ENCODE measurements at places on chromosomes 6 and 20. TPM values are rescaled to one million over a fixed set of nuclear protein-coding genes. Genes with fewer than 3 reads are reported as not detected.
A peak's percentile ranks its signal among the peaks of the same experiment; 100 is the strongest.

DNA sequence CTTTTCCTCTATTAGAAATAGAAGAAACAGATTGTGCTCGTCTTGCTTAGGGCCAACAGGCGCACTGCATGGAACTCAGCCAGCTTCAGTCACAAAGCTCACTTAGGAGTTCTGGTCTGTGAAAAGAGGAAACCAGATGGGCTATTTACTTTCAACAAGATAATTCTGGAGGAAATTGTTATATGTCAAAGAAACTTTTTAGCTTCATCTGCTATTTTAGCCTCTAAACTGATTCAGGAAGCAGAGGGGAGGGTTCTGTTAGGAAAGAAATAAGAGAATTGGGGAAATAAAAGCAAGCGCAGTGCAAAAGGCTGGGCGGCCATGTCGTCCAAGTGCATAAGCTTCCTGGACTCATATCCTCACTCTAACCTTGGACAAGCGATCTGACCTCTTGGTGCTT, 21.3 kb downstream of the PRKN start:
- DNase-seq: no peak
- H3K4me1 ChIP-seq: no peaks in the 10 kb centered on the region
- no peaks in the 10 kb centered on the region for H3K36me3 ChIP-seq
- H3K27me3 ChIP-seq: no peaks in the 10 kb centered on the region

- H3K27ac ChIP-seq: no peak overlapping the region
- no peak for DNase-seq
- H3K27me3 ChIP-seq: no peaks in the 10 kb centered on the region
- peaks cover 33% of the 10 kb centered on the region for H3K4me1 ChIP-seq
- no peak overlapping the region for H3K4me3 ChIP-seq
- H3K36me3 ChIP-seq: peaks cover 52% of the 10 kb centered on the region
Observed at GRCh38 chr6:158069800-158070195, 88.1 kb downstream of the SYNJ2 start.

- no peaks in the 10 kb centered on the region for H3K36me3 ChIP-seq
- no peaks in the 10 kb centered on the region for H3K4me1 ChIP-seq
- H3K27me3 ChIP-seq: peaks cover 2% of the 10 kb centered on the region
- no peak overlapping the region for H3K4me3 ChIP-seq
Observed at GRCh38 chr20:21262812-21263211, 40.3 kb upstream of the XRN2 start.

DNA sequence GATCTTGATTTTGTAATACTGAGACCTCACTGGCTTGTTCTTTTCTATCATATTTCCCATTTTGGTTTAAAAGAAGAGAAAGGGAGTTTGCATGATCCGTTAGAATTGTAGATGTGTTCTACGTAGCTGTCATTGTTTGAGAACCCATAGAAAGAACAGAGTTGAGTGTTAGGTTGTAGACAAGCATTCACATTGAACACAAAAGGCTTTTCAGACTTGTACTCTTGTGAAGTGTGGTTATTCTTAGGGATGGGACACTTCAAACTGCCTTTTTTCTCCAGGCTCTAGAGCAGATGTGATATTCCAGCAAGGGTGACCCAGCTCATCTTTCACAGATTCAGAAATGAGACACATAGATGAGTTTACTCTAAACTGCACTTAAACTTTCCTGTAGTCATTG, 19.9 kb downstream of the FOXO3 start:
- no peak overlapping the region for H3K27ac ChIP-seq
- peaks cover 3% of the 10 kb centered on the region for H3K27me3 ChIP-seq
- H3K36me3 ChIP-seq: no peaks in the 10 kb centered on the region
- H3K4me3 ChIP-seq: no peak overlapping the region
- peaks cover 14% of the 10 kb centered on the region for H3K4me1 ChIP-seq
- DNase-seq: no peak

DNA sequence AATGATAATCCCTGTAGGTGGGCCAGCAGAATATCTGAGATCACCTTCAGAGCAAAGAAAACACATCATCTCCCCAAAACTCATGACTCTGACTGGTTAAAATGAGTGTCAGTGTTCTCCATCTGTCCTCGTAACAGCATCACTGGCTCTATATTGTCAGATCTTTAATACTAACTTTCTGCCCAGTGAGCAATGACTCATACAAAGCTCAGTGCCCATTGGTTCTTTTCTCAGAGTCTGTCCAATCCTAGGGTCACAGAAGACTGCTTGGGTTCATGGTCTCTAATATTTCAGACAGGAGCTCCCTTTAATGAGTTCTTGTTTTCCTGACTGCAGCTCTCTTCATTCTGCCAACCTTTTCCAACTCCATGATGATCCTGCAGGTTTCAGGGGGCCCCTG, 36.4 kb downstream of the HLA-DPB1 start:
- H3K4me1 ChIP-seq: peaks cover 6% of the 10 kb centered on the region
- H3K4me3 ChIP-seq: no peak overlapping the region
- H3K27me3 ChIP-seq: peaks cover 82% of the 10 kb centered on the region
- no peaks in the 10 kb centered on the region for H3K36me3 ChIP-seq

DNA sequence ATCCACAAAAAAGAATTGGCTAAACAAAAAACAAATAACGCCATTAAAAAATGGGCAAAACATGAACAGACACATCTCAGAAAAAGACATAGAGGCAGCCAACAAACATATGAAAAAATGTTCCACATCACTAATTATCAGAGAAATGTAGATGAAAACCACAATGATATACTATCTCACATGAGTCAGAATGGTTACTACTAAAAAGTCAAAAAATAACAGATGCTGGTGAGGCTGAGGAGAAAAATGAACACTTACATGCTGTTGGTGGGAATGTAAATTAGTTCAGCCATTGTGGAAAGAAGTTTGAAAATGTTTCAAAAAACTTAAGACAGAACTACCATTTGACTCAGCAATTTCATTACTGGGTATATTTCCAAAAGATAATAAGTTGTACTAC, 430.1 kb upstream of the JAG1 start:
- no peak overlapping the region for H3K27ac ChIP-seq
- H3K4me1 ChIP-seq: no peaks in the 10 kb centered on the region
- no peak overlapping the region for H3K4me3 ChIP-seq
- DNase-seq: no peak
- no peaks in the 10 kb centered on the region for H3K27me3 ChIP-seq

DNA sequence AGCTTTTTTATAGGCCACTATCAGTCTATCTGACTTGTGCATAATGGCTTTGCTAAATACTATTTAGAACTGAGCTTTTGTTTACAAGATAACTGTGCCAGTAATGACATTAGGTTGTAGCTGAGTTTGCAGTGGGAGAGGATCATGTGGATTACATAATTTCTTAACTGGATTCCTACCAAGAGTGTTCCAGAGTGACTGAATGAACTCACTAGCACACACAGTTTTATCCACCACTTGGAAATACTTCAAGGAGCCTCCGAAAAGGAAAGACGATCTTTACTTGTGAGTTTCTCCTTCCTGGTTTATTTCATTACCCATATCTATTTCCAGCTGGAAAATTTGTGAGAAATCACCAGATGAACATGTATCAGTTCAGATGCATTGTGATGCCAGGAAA, 10.9 kb upstream of the SYNE1 start:
- no peaks in the 10 kb centered on the region for H3K4me1 ChIP-seq
- no peak overlapping the region for H3K27ac ChIP-seq
- H3K4me3 ChIP-seq: no peak overlapping the region
- no peaks in the 10 kb centered on the region for H3K36me3 ChIP-seq
- H3K27me3 ChIP-seq: peaks cover 8% of the 10 kb centered on the region

GRCh38 chr6:56176741-56177140, 70.6 kb downstream of the COL21A1 start:
- no peak overlapping the region for H3K4me3 ChIP-seq
- no peak for DNase-seq
- no peak overlapping the region for H3K27ac ChIP-seq
- H3K36me3 ChIP-seq: no peaks in the 10 kb centered on the region
- no peaks in the 10 kb centered on the region for H3K4me1 ChIP-seq

GRCh38 chr20:1394686-1395085, 1.8 kb upstream of the FKBP1A start:
- no peak overlapping the region for H3K4me3 ChIP-seq
- peaks cover 15% of the 10 kb centered on the region for H3K36me3 ChIP-seq
- H3K27me3 ChIP-seq: peaks cover 3% of the 10 kb centered on the region
- peaks cover 36% of the 10 kb centered on the region for H3K4me1 ChIP-seq
- DNase-seq: no peak
- no peak overlapping the region for H3K27ac ChIP-seq

DNA sequence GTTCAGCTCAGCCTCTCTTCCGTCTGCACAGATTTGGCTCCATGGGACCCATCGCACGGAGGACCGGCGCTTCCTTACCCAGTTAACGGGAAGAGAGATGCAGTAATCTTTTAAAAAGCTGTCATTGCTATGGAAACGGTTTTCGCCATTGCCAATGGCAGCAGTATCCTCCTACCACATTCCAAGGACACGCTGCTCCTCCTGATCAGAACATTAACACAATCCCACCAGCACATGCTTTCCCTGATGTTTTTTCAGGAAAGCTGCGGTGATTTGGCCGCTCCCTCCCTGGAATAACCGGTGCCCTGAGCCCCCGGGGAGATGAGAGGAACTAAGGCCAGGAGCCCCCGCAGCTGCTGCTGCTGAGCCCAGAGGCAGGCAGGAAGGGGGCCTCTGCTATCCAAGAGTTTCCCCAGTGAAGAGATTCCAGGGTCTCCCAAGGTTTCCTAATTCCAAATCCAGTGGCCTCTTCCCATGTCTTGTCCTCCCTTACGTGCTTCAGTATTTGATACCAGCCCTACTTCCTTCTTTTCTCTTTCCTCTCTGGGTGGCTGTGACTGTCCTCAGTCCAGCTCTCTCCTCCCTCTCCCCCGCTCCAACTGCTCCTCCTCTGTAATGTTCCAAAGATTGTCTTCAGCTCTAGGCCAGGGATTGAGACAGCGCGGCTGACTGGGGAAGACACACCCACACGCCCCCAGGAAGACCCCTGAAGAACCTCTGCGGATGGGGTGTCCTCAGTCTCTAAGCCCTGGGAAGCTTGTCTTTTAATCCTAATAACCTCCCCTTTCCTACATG, 2.6 kb downstream of the BNIP5 start:
- H3K27me3 ChIP-seq: peaks cover 44% of the 10 kb centered on the region
- no peak overlapping the region for H3K27ac ChIP-seq
- no peak for DNase-seq
- no peak overlapping the region for H3K4me3 ChIP-seq

DNA sequence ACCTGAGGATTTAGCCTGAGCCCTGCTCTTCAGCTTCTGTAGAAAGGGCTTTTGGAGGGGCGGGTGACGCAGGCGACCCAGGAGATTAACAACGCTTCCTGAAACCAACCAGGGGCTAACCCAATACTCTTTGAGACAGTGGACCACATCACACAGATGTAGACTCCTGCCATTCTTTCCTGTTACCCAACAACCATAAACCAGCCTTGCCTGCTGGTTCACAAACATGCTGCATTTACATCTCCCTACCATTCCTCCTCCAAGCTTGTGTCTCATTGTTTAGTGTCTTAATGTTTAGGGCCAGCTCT, 28.3 kb downstream of the PPP1R16B start:
- peaks cover 67% of the 10 kb centered on the region for H3K36me3 ChIP-seq
- H3K4me3 ChIP-seq: peak overlapping the region; percentile 51
- H3K27ac ChIP-seq: peak overlapping the region; percentile 75
- DNase-seq: peak; percentile 69

- no peaks in the 10 kb centered on the region for H3K36me3 ChIP-seq
- no peaks in the 10 kb centered on the region for H3K4me1 ChIP-seq
- no peak for DNase-seq
- H3K27ac ChIP-seq: no peak overlapping the region
Observed at GRCh38 chr6:147397306-147397705, 111.2 kb upstream of the SAMD5 start.

- H3K27ac ChIP-seq: no peak overlapping the region
- H3K4me1 ChIP-seq: no peaks in the 10 kb centered on the region
- H3K4me3 ChIP-seq: no peak overlapping the region
Observed at GRCh38 chr6:74891349-74891831, 314.5 kb downstream of the COL12A1 start.

GRCh38 chr6:165636402-165637048, 26.5 kb downstream of the PDE10A start:
- H3K36me3 ChIP-seq: no peaks in the 10 kb centered on the region
- DNase-seq: no peak
- H3K4me3 ChIP-seq: no peak overlapping the region
- H3K27ac ChIP-seq: no peak overlapping the region
- H3K4me1 ChIP-seq: peaks cover 2% of the 10 kb centered on the region

- peaks cover 4% of the 10 kb centered on the region for H3K36me3 ChIP-seq
- peak overlapping the region; percentile 42 for H3K27ac ChIP-seq
- peaks cover 28% of the 10 kb centered on the region for H3K4me1 ChIP-seq
- DNase-seq: no peak
- no peak overlapping the region for H3K4me3 ChIP-seq
- no peaks in the 10 kb centered on the region for H3K27me3 ChIP-seq
Observed at GRCh38 chr6:157469378-157469777, 88.4 kb downstream of the ZDHHC14 start.

- no peaks in the 10 kb centered on the region for H3K36me3 ChIP-seq
- no peak for DNase-seq
- peaks cover 3% of the 10 kb centered on the region for H3K27me3 ChIP-seq
- no peak overlapping the region for H3K4me3 ChIP-seq
- no peak overlapping the region for H3K27ac ChIP-seq
Observed at GRCh38 chr20:20744170-20744725, 31.8 kb upstream of the RALGAPA2 start.

DNA sequence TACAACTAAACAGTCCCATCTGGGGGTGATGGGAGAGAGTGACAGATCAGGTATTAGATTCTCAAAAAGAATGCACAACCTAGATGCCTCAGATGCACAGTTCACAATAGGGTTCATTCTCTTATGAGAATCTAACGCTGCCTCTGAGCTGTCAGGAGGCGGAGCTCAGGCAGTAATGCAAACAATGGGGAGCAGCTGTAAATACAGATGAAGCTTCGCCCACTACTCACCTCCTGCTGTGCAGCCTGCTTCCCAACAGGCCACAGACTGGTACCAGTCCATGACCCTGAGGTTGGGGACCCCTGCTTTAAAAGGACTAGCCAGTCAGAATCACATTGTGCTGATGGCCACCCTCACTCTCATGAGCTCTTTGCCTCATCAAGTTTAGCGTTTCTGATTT, 247.0 kb upstream of the KCNQ5 start:
- no peak overlapping the region for H3K4me3 ChIP-seq
- no peaks in the 10 kb centered on the region for H3K4me1 ChIP-seq
- H3K27ac ChIP-seq: no peak overlapping the region
- H3K36me3 ChIP-seq: no peaks in the 10 kb centered on the region
- peaks cover 2% of the 10 kb centered on the region for H3K27me3 ChIP-seq
- DNase-seq: no peak

DNA sequence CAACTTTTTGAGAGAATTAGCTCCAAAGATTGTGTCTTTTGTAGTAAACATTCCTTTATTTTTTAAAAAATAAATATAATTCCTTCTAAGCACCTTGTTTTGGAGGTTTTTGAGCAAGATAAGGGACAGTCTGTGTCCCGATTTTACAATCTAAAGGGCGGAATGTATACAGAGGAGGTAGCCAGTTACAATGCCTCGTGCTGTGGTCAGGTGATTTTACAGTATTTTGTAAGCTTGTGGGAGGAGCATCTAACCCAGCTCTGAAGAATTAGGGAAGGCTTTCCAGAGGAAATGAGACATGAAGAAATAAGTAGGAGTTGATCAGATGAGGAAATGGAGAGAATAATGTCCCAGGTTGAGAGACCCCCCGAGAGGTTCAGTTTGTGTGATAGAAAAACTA, 1.3 kb downstream of the HINT3 start:
- peaks cover 4% of the 10 kb centered on the region for H3K4me1 ChIP-seq
- H3K4me3 ChIP-seq: no peak overlapping the region
- DNase-seq: no peak
- H3K27ac ChIP-seq: no peak overlapping the region
- H3K36me3 ChIP-seq: no peaks in the 10 kb centered on the region

Gene RIMS4
- total RNA-seq: not detected

Gene SRC
- 3.6 TPM for total RNA-seq

Gene FAXC
- total RNA-seq: not detected

Gene TP53TG5
- not detected for total RNA-seq

Gene GRIK2
- not detected for total RNA-seq
